Activated naive CD8-positive, alpha-beta T cell treated with anti-CD3 and anti-CD28 coated beads for 36 hours (primary cell): ENCODE measurements at places on chromosomes 13 and 19.

DNA sequence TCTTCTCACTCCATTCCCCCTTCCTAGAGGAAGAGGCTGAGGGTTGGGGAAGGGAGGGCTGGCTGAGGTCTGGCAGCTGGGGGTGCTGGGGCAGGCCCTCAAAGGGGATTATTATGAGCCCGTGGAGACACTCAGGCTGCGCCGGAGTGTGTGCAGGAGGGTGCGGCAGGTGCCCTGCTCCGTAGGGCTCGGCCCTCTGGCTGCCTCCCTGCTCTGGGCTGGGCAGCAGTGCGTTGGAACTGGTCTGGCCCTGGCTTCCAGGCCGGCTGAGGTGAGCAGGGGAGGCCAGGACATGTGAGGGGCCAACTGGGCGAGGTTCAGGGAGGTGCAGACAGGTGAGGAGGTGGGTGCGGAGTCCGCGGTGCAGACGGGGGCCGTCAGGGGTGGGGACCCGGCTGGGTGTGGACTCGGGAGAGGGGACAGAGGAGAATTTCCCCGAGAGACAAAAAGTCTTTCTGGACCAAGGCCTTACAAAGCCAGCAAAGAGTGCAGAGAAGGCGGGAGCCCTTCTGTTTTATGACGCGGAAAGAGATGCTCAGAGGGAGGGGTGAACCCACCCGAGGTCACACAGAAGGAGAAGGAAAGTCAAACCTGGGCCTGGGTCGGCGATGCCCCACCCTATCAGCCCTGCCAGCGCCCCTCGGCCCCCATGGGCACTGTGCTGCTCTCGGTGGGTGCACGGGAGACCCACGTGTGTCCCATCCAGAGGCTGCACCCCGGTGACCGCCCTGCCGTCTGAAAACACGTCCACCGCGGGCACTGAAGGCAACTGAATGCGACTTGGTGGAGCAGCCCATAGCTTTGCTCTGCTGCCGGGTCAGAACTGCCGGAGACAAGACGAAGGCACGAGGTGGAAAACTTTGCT is 31.0 kb downstream of the PIP5K1C start:
- no peak for DNase-seq

DNA sequence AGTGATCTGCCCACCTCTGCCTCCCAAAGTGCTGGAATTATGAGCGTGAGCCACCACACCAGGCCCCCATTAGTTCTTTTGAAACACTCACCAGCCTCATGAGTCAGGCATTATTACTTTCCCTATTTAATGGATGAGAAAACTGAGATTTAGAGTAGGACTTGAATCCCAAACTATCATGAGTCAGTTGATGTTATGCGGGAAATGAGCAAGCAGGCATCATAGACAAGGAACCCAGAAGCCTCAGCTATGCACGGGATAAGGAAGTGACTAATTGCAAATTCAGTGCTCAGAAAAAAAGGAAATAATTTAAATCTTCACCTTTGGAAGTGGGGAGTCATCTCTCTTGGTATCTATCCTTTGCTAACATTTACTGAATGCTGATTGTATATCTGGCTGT is 217.5 kb downstream of the ABCC4 start:
- no peak for DNase-seq

GRCh38 chr19:33333151-33333550 is 30.8 kb upstream of the CEBPA start:
- no peak for DNase-seq

DNA sequence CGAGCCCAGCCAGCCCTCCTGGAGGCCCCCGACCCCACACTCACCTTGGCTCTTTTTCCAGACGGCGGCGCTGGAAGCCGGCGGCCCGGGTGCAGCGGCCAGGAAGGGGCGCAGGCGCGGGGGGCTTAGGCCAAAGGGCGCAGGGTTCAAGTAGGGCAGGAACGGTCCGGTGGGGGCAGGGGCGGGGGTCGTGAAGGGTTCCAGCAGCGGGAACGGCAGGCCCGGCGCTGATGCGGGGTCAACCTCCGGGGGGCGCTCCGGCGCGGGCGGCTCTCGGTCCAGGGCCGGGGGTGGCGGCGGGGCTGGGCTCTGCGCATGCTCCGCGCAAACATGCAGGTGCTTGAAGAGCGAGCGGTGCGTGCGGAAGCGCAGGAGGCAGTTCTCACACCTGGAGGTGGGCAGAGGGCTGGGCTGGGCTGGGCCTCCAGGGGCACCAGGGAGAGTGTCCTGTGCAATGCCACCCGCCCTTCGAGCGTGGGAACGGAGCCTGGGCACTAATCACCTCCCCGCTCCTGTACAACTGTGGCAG is 2.3 kb downstream of the ZNF414 start:
- DNase-seq: no peak

- no peak for DNase-seq
Observed at GRCh38 chr19:11570039-11570462, 7.4 kb downstream of the ACP5 start.

DNA sequence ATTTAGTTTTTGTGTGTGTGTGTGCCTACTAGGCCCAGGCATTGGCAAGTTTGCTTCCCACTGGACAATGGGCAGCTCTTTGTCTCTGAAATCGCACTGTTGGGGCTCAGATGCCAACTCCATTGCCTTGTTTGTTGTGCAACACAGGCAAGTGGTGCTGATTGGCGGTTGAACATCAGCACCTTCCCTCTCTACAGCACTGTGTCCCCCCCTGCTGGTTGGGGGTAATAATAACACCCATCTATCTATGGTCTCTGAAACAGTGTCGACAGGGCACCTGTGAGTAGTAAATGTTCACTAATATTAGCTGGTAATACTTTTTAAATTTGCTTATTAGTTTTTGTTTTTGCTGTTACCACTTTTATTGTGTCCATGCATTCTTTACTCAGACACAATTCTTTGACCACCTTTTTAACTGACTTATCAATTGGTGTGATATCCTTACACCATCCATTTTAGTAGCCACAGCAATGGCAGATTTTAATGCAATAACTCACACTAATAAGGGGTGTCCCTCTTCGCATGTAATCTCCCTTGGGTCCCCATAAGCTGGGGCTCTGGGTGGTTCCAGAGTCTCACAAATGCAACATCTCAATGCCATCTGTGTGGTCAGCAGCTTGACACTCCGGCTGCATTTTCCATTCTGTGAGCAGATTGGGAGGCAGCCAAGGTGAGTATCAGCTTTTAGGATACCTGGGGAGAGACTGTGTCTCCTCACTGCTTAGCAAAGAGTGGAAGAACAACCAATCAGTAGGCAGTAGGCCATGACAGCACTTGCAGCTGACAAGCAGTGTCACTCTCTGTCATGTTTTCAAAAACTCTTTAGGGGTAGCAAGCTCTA is 47.7 kb upstream of the UQCRFS1 start:
- peak; percentile 53 for DNase-seq

DNA sequence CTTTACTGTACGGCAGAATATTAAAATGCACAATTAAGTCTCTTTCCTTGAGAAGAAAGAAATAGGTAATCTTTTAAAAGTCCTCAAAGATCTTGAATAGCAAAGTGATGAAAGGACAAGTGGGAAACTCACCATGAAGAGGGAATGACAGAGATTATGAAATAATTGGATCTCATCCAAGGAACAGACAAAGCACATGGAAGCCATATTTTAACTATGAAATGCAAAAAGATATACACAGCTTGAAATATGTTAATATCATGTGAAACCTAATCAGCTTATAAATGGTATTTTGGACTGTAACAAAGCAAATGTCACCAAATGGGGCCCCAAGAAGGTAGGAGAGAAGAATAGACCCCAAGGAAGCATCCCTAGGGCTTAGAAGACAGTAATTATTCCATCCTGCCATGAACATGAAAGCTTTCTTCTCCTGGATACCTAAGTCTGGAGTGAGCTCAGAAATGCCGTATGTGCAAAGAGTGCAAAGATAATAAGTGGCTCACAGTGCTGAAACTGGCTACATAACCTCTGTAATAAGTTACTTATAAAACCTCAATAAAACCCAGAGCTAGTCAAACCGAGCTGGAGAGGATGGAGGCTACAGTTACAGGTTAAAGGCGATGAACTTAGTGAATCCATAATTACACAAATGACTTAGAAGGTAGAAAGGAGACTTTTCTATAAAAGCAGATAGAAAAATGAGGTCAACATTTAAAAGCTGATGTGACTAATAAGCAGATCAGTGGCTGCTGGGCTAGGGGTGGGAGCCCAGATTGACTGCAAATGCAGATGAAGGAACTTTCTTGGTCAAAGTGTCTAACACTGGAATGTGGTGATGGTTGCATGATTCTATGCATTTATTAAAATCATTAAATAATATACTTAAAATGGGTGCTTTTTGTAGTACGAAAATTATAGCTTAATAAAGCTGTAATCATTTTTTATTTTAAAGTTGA is 34.4 kb downstream of the DCLK1 start:
- no peak for DNase-seq

- DNase-seq: no peak
Observed at GRCh38 chr19:31303262-31303815, 45.9 kb downstream of the TSHZ3 start.

GRCh38 chr13:73273745-73274144 is 214.9 kb downstream of the KLF5 start:
- no peak for DNase-seq

DNA sequence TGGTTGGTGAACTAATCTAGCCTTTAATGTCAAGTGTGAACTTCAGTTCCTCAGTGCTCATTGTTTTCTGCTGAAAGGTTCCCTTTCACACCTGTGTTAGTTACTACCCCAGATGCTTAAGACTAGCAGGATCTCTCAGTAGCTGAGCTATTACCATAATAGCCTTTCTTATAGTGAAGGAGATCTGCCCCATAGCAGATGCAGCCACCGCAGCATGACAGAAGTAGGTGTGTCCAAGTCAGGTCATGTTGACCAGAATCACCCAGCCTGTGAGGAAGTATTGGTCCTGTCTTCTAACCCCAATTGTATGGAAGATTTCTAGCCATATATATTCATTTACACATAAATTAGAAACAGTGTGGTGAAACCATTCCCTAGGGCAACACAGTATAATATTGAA is 37.3 kb downstream of the ZAR1L start:
- DNase-seq: no peak

GRCh38 chr19:44890366-44891015 is 563 bp upstream of the TOMM40 start:
- DNase-seq: peak; percentile 100

- DNase-seq: no peak
Observed at GRCh38 chr13:110758195-110758805, 44.8 kb downstream of the ING1 start.

DNA sequence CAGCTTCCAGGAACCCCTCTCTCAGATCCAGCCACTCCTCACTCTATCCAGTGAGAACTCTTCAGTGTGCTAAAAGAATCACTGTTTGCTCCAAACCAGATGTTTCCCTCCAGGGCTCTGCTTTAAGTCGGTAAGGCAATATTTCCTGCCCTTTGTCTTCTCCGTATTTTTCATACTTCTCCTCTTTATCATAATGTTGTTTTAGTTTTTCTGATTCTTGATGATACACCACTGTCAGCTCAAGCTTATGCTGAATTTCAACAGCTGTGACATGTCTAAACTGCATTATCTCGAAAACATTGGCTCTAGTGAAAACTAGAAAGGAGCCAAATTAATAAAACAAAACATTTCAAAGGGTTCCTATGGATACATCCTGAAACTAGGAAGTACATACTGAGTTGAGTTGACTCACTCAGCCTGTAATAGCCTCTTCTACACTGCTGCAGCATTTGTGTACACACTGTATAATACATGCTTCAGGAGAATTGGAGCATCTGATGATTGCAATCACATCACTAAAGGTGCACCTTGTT is 39.8 kb downstream of the GPR180 start:
- no peak for DNase-seq

- no peak for DNase-seq
Observed at GRCh38 chr13:90534617-90535370, 812.7 kb upstream of the MIR17HG start.

GRCh38 chr19:43466793-43467192 is 1.4 kb upstream of the LYPD3 start:
- no peak for DNase-seq

DNA sequence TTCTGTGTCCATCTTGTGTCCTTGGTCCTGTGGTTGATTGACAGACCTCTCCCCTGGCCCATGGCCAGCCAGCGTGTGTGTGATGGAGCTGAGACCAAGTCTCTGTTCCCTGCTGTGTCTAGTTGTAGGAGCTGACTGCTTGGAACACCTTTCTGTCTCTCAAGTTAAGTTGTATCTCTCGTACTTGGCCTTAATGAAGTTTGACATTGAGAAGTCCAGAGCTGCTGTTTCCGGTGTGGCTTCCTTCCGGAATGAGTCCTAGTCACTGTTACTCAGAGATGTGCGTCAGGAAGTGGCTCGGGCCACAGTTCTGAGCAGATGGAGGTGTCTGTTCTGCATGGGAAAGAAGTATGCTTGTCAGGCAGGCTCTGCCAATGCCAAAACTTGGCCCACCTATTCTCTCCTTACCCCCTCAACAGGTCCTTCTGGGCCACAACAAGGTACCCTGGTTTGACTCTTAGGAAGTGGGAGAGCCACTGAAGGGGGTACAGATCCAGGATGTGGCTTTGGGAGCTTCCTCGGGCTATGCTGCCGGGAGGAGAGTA is 54.3 kb downstream of the GATAD2A start:
- DNase-seq: peak; percentile 71

DNA sequence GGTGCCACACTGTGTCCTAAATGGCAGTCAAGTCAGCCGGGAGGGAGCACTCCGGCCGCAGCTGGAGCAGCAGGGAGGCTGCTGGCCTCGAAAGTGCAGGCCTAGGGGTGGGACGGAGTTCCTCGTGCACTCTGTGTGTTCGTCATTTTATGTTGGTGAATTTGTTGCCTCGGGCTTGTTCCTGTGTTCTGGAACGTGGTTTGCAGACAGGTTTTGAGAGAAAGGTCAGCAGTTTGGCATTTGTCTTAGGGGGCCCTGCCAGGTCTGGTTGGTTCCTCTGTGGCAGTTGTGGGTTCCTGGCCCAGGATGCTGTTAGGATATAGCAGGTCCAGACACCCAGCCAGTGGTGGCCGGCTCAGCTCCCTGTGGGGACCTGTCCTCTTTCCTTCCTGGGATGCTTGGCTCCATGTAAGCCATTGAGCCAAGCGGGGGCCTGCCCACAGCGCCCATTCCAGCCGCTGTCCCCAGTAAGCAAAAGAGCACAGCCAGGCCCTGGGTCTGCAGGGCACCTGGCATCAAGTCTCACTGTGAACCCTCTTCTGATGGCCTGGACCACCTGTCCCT is 30.0 kb downstream of the MPHOSPH8 start:
- no peak for DNase-seq

DNA sequence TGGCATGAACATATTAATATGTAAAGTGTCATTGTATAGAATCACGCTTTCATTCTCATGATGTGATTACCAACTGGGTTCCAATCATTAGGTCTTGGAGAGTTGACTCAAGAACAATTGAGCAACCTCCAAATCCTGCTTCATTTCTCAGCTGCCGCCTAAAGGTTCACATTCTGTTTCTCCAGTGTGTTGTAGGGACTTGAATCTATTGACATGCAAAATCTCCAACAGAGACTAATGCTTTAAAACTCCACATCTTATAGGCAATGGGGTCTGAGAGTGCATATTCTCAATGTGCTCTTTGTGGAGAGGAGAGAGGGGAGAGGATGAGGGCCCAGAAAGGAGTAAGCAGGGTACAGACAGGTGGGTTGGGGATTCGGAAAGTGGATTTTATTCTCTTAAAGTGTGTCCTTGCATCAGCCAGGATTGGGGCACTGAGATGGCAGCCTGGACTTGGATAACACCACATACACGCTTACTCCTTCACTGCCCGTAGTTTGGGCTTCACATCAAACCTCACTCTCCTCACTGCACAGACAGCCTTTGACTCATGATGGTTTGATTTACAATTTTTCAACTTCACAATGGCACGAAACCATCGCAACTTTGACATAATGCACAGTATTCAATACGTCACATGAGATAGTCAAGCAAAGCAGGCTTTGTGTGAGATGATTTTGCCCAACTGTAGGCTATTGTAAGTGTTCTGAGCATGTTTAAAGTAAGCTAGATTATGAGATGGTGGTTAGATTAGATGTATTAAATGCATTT is 241.3 kb upstream of the IRS2 start:
- no peak for DNase-seq

- DNase-seq: no peak
Observed at GRCh38 chr13:114038211-114038613, 64.3 kb upstream of the C13orf46 start.
